ENCODE measurements at places on chromosomes 6 and 20.

GRCh38 chr6:4883298-4883697, 107.1 kb downstream of the CDYL start:
- no peak for DNase-seq

- no peak for DNase-seq
These were observed 68.5 kb upstream of the BTN3A2 start for GRCh38 chr6:26296556-26296856.

- DNase-seq: peak; percentile 54
These were observed 73.9 kb downstream of the AHI1 start for GRCh38 chr6:135423649-135424128.

- no peak for DNase-seq
These were observed 43.1 kb downstream of the PANK2 start for GRCh38 chr20:3932277-3932676.

DNA sequence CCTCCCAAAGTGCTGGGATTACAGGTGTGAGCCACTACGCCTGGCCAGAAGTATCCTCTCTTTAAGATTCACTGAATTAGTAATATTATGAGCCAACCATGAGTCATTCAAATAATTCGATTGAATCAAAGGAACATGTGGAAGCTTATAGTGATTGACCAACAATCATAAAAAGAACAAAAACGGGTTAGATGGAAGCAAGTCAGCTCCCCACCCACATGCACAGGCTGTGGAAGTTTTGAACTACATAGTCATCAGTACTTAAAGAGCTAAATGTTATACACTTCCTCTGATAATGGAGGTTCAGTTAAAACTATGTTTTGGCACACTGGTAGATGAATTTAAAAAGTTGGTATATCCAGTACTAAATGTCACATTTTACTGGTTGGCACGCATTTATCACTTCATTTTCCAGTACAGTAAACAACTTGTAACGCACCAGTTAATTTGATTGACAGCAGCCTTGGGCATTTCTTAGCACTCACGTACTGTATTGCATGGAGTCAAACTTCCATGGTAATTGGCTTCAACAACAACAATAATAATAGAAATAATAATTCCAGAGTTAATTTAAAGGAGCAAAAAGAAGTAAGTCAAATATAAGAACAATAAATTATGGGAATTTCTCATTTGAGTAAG, 1107.3 kb upstream of the MAP3K7 start:
- DNase-seq: no peak

DNA sequence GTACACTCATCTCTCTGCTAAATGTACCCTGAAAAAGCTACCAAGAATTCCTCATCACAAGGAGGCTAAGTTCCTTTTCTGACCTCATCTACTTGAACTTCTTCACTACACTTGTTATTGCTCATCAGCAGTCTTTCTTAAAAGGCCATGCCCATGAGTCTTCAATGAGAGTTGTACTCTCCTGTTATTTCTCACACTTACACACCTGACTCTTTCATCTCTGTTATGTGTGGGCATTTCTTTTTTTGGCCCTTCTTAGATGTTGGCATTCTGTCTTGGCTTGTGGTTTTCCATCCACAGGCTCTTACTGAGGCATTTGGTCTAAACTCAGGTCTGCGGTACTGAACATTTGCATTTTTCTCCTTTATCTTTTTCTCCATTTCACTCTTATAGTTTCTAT, 10.7 kb upstream of the SLC17A1 start:
- no peak for DNase-seq

- no peak for DNase-seq
These were observed 332.3 kb downstream of the BCKDHB start for GRCh38 chr6:80438772-80439171.

- DNase-seq: no peak
These were observed 10.5 kb downstream of the SNX3 start for GRCh38 chr6:108250240-108250866.

DNA sequence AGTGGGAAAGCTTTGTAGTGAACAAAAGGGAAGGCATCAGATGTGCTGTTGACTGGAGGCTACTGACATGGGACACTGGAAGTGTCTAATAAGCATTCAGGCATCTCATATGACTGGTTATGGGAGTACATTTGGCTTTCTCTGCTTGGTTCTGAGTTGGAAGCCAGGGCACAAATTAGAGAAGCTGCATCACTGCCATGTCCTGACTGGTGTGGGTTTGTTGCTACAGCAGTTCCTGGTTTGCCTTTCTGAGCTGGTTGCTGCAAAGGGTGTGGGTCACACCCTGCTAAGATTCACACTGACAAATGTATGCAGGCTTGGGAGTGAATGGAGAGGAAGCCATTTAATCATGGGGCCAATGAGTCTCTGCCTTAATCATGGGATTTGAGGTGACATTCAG, 36.2 kb upstream of the NANP start:
- no peak for DNase-seq

- no peak for DNase-seq
These were observed 25.5 kb downstream of the C20orf173 start for GRCh38 chr20:35503841-35504561.

GRCh38 chr20:47950124-47950912, 165.0 kb upstream of the SULF2 start:
- no peak for DNase-seq

DNA sequence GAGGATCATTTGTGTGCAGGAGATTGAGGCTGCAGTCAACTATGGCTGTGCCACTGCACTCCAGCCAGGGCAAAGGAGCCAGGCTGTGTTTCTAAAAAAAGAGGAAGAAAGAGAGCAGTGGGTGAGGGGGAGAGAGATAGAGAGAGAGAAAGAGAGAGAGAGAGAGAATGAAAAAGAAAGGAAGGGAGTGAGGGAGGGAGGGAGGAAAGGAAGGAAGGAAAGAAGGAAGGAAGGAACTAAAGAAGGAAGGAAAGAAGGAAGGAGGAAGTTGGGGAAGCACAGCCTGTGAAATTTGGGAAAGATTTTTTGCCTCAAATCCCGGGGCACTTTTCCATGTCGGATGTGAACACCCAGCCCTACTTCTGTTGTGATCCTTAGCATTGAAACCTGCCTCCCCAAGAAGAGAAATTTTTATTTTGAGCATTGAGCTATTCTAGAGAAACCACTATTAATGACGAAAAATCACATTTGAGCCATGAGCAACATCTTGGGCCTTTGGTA, 57.8 kb downstream of the FOXA2 start:
- DNase-seq: no peak

DNA sequence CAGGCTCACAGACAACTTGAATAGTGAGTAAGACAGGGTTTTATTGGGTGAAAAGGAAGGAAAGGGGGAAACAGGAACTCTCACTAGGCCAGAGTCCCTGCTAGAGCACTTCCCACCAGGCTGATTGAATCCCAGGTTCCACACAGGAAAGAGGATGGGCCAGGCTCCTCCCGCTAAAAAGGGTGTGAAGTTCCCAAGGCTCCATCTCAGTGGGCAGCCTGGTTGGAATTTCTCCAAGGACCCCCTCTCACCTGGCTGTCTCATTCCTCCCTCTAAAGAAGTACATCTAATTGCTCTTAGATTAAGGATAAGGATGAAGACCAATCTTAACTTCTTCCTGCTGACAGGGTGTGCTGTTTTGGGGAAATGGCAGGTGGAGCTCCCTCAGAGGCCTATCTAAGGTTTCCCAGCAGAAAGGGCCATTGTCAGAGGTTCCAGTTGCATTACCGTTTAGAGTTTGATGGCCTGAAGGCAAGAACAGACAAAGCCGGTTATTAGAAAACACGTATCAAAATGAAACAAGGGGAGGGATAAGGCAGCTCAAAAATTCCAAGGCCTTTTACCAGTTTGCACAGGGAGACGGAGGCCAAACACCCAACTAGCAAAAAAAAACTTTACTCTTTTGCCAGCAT, 21.5 kb downstream of the COL19A1 start:
- DNase-seq: no peak

- no peak for DNase-seq
These were observed 76.5 kb downstream of the EFHC1 start for GRCh38 chr6:52496631-52497030.

- DNase-seq: no peak
These were observed 47.9 kb downstream of the CEP57L1 start for GRCh38 chr6:109143191-109143590.

- DNase-seq: no peak
These were observed 100.7 kb downstream of the VEGFA start for GRCh38 chr6:43870660-43871061.

- no peak for DNase-seq
These were observed 170.2 kb downstream of the PACRG start for GRCh38 chr6:162898011-162898410.

DNA sequence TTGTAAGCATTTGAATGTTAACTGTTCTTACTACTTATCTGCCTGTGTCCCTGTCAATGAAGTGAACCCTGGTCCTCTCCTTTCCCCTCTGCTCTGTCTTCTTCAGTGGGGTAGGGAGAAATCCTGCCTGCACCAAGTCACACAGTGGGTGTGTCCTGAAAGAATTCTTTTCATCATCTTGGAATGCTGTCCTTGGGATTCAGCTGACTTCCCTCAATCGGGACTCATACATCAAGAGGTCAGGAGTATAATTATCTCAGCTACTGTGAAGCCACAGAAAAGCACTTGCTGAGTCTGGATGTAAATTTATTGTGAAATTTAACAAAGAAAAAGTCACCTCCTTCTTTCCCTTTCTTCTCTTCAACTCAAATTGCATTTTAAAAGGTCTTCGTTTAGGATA, 328.5 kb downstream of the SOX4 start:
- DNase-seq: no peak

DNA sequence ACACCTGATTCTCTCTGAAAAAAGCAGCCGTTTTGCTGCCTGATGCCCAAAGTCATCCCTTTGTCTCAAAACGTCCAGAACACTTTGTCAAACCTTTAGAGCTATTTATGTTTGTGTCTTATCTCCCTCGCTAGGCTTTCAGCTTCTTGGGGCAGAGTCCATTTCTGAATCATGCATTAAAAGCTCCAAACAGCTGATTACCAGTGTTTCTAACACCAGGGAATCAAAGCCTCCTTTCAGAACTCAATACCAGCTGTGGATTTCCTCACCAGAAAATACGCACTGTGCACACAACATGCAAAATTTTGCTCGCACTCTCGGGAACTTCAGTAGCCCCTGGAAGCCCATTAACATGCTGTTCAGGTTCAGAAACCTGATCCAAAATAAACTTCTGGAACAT, 333.3 kb downstream of the HACE1 start:
- no peak for DNase-seq

GRCh38 chr6:109299776-109300564, 82.3 kb downstream of the CD164 start:
- DNase-seq: peak; percentile 88

GRCh38 chr6:142324111-142324510, 22.3 kb downstream of the ADGRG6 start:
- DNase-seq: no peak

GRCh38 chr6:53432318-53433161, 83.8 kb upstream of the ELOVL5 start:
- DNase-seq: no peak

GRCh38 chr20:20462185-20462584, 94.3 kb downstream of the INSM1 start:
- no peak for DNase-seq

GRCh38 chr6:79438030-79438429, 99.2 kb downstream of the LCA5 start:
- DNase-seq: no peak

DNA sequence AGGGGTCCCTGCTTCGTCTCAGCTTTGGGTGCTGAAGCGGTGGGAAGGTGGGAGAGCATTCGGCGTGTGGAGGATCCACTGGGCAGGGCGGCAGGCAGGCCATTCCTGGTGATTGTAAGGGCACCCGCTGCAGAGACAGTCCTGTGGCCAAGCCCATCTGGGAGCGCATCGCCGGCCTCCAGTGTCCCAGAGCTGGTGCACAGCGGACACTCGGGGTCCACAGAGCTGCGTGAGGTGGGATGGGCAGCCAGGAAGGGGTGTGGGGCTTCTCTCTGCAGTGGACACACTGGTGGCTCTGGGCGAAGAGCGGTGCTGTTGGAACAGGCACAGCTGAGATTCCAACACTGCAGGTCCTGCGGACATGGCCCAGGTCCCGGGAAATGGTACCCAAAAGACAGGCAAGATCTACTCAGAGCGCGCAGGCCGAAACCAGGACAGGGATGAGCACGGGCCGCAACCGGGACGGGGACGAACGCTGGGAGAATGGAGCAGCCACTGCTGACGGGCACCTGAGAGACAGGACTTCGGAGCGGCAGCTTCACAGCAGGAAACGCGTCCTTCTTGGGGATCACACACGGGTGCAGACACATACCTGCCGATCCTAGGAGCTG, 188.2 kb downstream of the ERMARD start:
- DNase-seq: no peak

DNA sequence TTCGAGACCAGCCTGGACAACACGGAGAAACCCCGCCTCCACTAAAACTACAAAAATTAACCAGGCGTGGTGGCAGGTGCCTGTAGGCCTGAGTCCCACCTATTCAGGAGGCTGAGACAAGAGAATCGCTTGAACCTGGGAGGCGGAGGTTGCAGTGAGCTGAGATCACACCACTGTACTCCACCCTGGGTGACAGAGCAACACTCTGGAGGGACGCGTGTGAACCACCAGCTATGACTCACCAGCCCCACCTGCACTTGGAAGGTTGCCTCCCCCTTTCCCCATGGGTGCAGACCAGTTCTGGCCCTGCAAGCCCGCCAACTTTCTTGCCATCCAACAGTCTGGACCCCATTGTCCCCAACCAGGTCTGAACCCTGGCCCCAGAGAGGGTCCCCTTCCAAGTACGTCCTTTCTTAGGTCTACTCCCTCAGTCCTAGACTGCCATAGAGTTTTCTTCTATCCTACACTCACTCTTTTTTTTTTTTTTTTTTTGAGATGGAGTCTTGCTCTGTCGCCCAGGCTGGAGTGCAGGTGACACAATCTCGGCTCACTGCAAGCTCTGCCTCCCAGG, 29.2 kb downstream of the ATP9A start:
- DNase-seq: no peak

GRCh38 chr6:3843379-3844096, 5.6 kb upstream of the FAM50B start:
- no peak for DNase-seq

GRCh38 chr6:31541059-31541657, 645 bp downstream of the DDX39B start:
- DNase-seq: peak; percentile 57

- DNase-seq: no peak
These were observed 78.0 kb upstream of the NHSL1 start for GRCh38 chr6:138577151-138577915.

DNA sequence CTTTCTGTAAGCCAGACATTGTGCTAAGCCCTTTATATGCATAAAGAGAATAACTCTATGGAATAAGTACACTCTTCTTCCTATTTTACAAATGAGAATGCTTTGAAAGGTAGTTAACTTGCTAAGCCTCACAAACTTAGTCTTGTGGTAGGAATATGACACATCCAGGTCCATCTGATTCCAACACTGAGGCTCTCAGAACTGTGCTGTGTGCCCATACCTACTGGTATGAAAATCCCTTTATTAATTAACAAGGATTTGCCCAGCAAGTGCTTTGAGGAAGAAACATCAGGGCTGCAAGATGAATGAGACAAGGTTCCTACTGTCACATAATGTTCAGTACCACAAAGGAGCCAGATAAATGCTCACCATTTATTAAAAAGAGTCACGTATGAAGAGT, 122.6 kb downstream of the TNFRSF21 start:
- no peak for DNase-seq
